Stimulated activated CD4-positive, alpha-beta T cell treated with anti-CD3 and anti-CD28 coated beads, TNF-alpha, amount 100 ng/mL, for 1 hour (primary cell): ENCODE measurements at places on chromosomes 12 and 14.

GRCh38 chr14:93104961-93105360 lies 10.8 kb downstream of the ITPK1 start:
- DNase-seq = no peak

DNA sequence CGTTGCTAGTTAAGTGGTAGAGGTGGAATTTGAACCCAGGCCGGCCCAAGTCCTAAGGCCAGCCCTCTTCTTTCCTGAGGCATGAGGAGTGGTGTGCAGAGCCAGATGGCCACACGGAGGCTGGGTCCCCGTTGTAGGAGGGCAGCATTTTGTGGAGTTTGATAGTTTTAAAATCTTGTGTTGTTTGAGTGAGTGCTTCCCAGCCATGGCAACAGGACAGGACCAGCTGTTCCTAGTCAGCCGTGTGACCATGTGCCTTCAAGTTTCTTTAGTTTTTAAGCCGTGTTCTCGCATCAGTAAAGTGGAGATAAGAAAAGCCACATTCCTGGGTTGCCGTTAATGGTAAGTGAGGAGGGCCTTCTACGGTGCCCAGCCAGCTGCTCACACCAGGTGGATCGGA lies 44.4 kb downstream of the UBE3B start:
- DNase-seq = no peak

DNA sequence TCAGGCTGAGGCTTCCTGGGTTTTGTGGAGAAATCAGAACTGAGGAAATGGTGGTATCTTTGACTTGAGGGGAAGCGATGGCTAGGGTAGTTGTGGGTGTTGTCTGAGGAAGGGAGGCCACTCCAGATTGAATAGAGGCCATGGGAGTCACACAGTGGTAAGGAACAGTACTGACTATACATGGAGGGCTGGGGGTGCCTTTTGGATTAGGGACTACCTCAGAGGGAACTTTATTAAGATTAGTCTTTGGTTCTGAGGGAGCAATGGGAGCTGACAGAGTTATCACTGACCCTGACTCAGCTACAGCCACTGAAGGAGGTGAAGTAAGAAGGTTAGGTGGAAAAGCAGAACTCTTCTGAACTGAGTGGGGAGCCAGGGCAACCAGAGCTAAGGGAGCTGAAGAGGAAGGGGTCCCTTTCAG lies 4.4 kb downstream of the NACA start:
- no peak for DNase-seq

DNA sequence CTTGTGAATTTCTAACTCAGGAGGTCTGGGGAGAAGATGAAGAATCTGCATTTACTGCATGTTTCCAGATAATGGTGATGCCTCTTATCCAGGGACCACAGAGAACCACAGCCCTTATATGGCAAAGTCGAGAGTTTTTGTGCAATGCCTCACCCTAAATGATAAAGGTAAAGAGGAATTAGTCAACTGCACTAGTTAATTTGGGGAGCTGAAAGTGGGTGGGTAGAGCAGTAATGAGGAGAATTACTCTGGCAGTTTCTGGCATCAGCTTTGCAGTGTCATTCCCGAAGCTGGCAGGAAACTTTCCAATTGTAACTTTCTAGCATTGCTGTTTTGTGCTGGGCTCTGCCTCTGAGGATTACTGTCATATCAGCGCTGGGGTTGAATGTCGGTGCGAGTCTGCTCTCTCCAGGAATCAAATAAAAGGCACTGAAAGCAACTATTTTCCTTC lies 10.3 kb downstream of the EGLN3 start:
- DNase-seq = no peak
